ENCODE measurements at places on chromosomes 2 and 18.

DNA sequence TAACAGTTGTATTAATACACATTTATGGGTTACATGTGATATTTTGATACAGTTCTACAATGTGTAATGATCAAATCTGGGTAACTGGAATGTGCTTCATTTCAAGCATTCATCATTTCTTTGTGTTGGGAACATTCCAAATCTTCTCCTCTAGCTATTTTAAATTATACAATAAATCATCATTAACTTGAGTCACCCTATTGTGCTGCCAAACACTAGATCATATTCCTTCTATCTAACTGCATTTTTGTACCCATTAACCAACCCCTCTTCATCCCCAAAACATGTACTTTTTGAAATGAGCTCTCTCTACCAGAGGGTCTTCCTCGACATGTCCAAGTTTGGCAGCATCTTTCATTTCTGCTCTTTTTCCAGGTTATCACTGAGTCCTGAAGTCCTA lies 81.1 kb upstream of the TTC39C start:
- DNase-seq: no peak

- no peak for DNase-seq
Observed at GRCh38 chr18:35711227-35711626, 129.7 kb downstream of the GALNT1 start.

- no peak for DNase-seq
Observed at GRCh38 chr2:127293386-127293747, 577 bp downstream of the ERCC3 start.

DNA sequence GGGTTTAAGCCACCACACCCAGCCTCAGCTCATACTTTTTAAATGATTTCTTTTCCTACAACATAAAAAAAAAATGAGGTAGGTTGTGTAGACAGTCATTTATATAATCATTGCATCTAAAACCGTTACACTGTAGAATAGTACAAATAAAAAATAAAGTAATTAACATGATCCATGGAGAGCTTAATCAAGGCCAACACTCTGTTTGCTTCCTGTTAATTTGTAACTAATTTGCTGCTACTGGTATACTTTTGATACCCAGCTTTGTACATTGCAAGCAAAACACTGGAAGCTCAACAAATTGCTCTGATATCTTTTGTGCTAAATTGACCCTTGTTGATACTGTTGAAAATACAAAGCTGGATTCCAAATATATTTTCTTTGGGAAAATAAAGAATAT lies 20.2 kb upstream of the KCTD1 start:
- no peak for DNase-seq

Data from stimulated activated CD8-positive, alpha-beta memory T cell treated with anti-CD3 and anti-CD28 coated beads, Interleukin-12 subunit alpha, Interleukin-12 subunit beta, amount 100 ng/mL, for 1 hour (primary cell).